ENCODE measurements at places on chromosomes 12 and 14.

- DNase-seq: no peak
Measured at GRCh38 chr12:40405419-40405818, 180.6 kb downstream of the LRRK2 start.

- no peak for DNase-seq
Measured at GRCh38 chr12:14175206-14175605, 190.3 kb upstream of the ATF7IP start.

GRCh38 chr14:72793156-72793939 is 100.6 kb downstream of the DPF3 start:
- DNase-seq: no peak

DNA sequence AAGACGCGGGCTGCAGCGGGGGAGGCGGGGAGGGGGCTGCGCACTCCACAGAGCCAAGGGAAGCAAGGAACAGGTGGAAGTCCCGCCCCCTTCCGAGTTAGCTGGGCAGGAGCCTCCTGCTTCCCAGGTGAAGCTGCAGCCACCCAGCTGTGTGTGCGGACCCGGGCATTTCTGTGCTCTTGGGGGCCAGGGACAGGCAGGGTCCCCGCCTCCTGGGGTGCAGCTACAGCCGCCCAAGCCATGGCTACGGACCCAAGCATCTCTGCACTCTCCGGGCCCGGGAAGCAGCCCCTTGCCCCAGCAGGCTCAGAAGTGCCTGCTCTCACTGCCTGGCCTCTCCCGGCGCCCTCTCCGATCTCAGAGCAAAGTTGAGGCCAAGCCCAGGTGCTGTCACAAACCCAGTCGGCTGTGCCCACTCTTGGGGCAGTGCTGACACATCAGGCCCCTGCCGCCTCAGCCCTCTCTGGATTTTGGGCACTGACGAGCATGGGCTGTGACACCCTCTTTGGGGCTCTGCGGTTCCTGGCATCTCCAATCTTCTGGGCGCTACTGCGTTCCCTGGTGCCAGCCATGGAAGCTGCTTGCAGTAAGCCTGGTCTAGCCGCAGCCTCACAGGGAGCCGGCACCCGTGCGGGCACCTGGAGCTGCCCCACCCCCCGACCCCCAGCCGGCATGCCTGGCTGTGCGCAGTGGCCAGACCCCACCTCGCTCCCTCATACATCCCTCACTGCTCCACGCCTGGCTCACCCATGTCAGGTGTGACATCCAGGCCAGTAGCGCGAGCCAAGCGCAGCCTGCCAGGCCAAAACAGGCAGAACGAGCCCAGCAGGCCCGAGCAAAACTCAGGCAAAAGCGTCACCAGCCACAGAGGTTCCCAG is 8.5 kb upstream of the MGAT4C start:
- DNase-seq: no peak

DNA sequence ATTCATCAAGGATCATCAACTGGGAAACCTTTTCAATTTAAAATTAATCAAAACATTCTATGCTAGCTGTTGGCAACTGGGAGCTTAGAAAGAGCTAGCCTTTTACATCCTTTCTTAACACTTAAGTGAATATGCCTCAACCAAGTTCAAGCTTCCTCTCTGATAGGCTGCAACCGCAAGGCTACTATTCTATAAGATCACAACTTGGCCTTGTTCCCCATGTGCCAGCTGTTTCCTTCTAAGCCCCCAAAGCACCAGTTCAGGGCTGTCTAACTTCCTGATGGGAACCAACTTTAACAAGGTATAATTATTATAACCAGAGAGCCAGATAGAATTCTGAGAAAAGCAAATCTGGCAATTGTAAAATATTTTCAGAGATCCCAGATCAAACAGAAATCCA is 37.0 kb downstream of the KCNC2 start:
- no peak for DNase-seq

DNA sequence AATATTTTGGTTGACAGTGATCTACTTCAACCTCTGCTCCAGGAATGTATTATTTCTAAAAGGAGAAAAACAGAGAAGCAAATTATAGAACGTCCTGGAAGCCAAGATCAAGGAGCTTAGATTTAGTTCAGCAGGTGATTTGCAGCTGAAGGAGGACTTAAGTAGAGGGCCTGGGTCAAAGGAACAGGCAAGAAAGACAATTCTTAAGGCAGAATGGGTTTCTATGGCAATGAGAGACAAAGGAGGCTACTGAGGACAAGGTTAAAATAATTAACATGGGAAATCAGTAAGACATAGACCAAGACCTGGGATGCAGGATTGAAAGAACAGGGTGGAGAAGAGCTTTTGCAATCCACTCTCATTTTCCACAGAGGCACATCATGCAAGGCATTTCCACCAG is 2.4 kb upstream of the SNW1 start:
- no peak for DNase-seq

GRCh38 chr12:65335021-65335714 is 56.7 kb downstream of the MSRB3 start:
- DNase-seq: no peak

- DNase-seq: no peak
Measured at GRCh38 chr12:116465407-116465806, 93.8 kb upstream of the MAP1LC3B2 start.

DNA sequence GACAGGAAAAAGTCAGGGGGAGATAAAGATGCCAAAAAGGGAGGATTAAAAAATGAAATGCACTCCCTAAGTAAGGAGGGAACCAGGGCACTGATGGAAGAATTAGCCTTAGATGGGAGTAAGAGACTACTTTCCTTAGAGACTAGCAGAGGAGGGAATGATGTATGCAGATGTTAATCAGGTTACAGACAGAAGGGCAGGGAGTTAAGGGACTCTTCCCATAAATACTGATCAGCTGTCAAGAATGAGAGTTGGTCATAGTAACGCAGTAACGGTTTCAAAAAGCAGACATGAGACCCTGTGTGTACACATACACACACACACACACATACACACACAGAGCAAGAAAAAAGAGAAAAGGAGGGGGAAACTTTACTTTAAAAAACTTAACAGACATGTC is 93.4 kb downstream of the PHLDA1 start:
- DNase-seq: no peak

DNA sequence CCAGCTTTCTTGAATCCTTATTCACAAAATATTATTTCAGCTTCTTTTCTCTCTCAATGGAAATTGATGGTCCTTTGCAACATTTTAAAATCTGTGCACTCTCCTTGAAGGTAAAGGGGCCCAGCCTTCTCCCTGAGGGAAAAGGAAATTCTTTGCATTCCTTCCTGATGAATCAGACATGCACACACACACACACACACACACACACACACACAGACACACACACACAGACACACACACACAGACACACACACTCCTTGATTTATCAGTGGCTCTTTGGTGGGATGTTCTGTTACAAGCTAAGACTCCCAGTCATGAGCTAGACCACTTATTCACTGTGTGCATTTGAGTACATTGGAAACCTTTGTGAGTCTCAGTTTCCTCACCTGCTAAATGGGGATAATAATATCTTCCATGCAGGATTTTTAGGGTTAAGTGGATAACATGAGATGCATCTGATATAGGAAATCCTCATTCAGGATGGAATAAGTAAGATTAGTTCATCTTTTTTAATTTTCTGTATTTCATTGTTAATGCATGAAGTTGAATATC is 45.1 kb upstream of the HMGA2 start:
- no peak for DNase-seq

GRCh38 chr12:120013659-120014380 is 24.8 kb downstream of the BICDL1 start:
- no peak for DNase-seq

GRCh38 chr12:125159702-125160101 is 94.5 kb downstream of the AACS start:
- DNase-seq: no peak

- no peak for DNase-seq
Measured at GRCh38 chr12:116241157-116241759, 36.2 kb downstream of the MED13L start.

GRCh38 chr14:98136012-98136789 is 1135.8 kb downstream of the BCL11B start:
- DNase-seq: no peak

- no peak for DNase-seq
Measured at GRCh38 chr14:103736546-103737431, 21.2 kb downstream of the ZFYVE21 start.

GRCh38 chr14:67411820-67412421 is at the start of gene PLEK2:
Gene PLEK2, minus strand, starts transcription at chr14:67412165. Its CDS starts 106 bp downstream, at chr14:67412059.
- DNase-seq: peak; percentile 53

- DNase-seq: no peak
Measured at GRCh38 chr14:85413836-85414526, 116.0 kb upstream of the FLRT2 start.

GRCh38 chr12:29320295-29321085 is 60.5 kb downstream of the ERGIC2 start:
- DNase-seq: no peak

GRCh38 chr12:21940549-21941505 is at the start of gene ABCC9:
Gene ABCC9, minus strand, starts transcription at chr12:21941426. Its CDS starts 4,752 bp downstream, at chr12:21936674.
- no peak for DNase-seq

DNA sequence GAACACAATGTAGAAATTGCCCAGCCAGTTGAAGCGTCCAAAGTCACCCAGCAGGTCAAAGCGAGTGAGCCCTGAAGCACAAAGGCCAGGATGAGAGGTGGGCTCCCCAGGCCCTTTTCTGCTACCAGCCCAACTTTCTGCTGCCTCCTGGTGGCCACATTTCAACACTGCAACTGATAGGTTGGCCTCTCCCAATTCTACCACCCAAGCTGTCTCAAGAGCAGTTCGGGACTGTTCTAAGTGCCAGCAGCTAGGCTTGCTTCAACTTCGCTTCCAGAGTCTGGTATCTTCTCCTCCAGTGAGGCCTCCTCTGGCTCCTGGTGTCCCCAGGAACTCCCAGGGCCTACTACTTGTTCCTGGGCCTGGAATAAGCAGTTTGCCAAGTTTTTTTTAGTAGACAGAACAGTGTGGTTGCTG is 3.4 kb upstream of the DHH start:
- peak; percentile 29 for DNase-seq

DNA sequence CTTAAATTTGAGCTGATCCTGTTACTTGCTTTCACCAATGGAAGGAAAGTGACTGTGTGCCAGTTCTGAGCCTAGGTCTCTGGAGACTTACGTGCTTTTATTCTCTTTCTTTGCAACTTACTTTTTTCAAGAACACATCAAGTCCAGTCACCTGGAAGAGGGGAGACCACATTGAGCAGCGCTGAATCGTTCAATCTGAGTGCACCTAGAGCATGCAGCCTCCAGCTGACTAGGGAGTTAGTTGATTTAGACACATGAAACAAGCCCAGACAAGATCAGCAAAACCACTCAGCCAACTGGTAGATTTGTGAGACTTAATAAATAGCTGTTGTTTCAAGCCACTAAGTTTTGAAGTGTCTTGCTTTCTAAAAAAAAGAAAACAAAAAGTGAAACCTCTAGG is 1014.8 kb upstream of the FBXO33 start:
- no peak for DNase-seq

DNA sequence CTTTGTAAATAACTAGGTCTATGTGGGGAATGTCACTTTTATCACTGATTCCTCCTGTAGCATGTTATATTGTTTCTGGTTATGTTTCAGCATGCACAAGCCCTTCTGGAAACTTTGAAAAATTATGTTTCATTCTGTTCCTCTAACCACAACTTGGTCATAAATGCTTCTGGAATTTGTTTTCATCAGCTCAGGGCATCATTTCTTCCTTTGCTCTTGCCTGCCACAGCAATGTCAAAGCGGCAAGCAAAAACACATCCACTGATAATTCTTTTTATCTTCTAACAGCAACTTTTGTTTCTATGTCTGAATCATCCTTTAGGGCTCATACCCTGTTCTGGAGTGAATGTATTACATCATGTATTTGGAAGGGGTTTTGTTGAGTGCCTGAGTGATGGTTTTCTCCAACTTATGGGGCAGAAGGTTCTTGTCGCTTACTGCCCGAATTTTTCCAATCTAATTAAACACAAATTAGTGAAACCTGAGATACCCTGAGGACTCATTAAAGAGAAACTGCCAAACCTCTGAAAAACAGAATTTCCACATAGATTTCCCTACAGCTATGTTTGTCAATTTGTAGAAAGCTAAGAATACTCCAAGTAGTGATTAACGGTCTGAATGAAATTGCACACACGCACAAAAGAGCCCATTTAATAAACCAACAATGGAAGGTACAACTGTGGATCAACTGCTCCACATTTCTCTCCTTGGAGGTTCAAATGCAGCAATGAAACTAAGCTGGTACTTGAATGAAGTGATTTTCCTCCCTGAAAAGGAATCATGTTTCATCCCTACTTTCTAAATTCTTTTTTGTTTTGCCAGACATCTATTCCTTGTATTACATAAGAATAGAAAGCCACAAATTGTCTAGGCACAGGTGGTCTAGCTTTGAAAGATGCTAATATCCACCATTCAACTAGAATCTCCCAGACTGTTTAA is 173.5 kb upstream of the KRR1 start:
- no peak for DNase-seq

DNA sequence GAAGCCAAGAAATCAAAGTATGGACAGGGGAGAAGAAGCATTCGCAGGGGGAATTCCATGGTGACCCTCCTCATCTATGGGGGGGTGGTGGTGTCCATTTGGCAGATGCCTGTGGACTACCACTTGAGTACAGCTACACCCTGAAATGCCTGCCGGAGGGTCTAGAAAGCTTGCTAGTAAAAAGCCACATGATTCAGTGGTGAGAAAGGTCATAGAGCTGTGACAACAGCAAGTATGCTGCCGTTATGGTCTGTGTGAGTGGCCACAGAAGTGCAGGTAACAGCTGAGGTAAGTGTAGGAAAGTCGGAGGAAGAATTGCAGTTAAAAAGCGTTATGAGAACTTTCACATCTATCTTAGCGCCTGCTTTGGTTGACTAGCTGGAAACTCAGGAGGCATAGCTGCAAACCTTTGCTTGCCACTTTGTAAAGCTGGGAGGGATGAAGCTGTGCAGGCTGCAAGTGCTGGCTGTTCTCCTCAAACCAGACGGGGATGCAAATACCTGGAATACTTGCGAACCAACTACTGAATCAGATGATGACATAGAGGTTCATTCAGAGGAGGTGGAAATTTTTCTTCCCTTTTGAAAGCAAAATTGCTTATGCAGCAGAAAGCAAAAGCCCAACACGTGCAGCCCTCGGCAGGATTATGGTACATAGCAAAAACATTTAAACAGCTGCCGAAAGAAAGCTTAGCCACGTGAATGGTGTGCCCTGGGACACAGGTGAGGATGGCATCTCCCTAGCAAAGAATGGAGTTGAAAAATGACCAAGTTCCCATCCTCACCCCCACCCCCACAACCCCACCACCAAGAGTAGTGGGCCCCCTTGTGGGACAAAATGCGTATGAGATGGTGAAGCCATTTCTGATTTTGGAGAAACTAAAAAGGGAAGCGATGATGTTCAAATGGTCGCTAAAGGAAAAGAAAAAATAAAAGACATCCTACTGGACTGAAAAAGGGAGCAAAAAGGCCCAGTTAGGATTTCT is 287.0 kb downstream of the RERGL start:
- no peak for DNase-seq

DNA sequence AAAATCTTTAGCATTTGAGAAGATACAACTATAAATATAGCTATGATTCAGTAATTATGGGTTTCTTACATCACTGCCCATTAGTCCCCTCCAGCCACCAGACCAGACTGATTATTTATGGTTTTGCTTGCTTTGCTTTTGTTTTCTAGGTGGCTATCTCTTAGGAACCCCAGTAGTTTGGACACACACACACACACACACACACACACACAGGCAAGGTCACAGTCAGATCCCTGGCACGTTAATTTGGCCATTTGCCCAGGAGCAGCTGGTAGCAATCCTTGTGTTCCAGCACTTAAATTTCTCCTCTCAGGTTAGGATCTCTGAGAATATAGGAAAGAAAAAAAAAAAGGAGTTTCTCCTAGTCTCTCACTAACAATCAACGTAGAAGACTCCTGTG is 90.2 kb upstream of the RESF1 start:
- no peak for DNase-seq
